ENCODE measurements at places on chromosomes 2 and 18. TPM values are rescaled to one million over a fixed set of nuclear protein-coding genes. Genes with fewer than 3 reads are reported as not detected.

DLX1 gene
- polyA plus RNA-seq: 0.41 TPM

DNA sequence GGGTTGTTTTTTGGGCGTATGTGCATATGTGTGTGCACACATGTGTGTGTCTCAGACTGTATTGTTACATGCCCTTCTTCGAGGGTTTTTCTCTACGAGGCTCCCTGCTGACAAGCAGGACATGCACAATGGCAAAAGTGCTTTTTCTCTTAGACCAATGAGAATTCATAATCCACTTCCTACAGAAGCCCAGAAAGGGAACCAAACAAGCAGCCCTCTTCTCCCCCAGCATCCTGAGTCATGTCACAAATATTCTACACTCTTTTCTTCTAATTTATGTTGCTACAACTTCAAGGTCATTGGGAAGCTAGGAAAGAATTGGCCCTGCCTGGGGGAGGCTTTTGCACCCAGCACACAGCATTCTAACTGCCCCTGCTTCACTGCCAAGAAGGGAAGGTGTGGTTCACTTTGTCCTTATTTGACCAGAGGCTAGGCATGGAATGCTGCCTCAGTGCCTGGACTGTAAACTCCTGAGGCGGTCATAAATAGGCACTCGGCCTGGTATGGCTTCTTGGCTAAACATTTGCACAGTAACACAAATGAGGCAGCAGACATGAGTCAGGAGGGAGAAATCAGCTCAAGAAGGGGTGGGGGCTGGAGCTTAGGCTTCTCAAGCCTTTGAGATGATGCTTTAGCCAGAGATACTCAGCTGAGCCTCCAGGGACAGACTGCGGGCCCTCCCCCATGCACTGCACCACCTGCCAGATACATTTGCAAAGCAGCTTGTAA, 92.7 kb upstream of the KLF7 start:
- no peak for DNase-seq

- no peak for DNase-seq
Observed at GRCh38 chr18:13453714-13454113, 235.2 kb downstream of the LDLRAD4 start.

GRCh38 chr2:190582019-190582418, 47.5 kb upstream of the NEMP2 start:
- no peak for DNase-seq
